ENCODE measurements at places on chromosomes 16 and 17.

- no peak for DNase-seq
Observed at GRCh38 chr16:85917959-85918358, 19.0 kb downstream of the IRF8 start.

GRCh38 chr16:85882181-85882810 is 16.7 kb upstream of the IRF8 start:
- DNase-seq = no peak

- no peak for DNase-seq
Observed at GRCh38 chr16:19771796-19772195, 53.7 kb downstream of the IQCK start.

- DNase-seq = no peak
Observed at GRCh38 chr17:45790296-45790922, 6.3 kb downstream of the CRHR1 start.

GRCh38 chr17:68399638-68400403 is 57.5 kb downstream of the WIPI1 start:
- no peak for DNase-seq

- peak; percentile 86 for DNase-seq
Observed at GRCh38 chr17:65173284-65173793, 36.2 kb downstream of the RGS9 start.

DNA sequence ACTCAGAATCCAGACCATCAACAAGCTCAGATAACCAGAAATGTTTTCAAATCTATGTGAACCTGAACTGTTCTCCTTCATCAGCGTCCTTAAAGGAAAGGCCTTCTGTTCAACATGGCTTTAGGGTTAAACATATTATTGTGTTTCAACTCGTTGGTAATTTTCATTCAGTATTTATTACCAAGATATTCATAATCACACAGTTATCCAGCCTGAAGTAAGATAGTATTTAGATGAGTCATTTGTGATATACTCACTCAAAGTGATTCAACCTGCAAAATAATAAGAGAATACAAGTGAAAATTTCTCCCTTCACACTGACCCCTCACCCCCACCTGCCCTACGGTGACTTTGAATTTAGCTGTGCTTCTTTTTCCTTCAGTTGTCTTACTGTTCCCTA is 3.0 kb downstream of the CYLD start:
- DNase-seq = no peak

DNA sequence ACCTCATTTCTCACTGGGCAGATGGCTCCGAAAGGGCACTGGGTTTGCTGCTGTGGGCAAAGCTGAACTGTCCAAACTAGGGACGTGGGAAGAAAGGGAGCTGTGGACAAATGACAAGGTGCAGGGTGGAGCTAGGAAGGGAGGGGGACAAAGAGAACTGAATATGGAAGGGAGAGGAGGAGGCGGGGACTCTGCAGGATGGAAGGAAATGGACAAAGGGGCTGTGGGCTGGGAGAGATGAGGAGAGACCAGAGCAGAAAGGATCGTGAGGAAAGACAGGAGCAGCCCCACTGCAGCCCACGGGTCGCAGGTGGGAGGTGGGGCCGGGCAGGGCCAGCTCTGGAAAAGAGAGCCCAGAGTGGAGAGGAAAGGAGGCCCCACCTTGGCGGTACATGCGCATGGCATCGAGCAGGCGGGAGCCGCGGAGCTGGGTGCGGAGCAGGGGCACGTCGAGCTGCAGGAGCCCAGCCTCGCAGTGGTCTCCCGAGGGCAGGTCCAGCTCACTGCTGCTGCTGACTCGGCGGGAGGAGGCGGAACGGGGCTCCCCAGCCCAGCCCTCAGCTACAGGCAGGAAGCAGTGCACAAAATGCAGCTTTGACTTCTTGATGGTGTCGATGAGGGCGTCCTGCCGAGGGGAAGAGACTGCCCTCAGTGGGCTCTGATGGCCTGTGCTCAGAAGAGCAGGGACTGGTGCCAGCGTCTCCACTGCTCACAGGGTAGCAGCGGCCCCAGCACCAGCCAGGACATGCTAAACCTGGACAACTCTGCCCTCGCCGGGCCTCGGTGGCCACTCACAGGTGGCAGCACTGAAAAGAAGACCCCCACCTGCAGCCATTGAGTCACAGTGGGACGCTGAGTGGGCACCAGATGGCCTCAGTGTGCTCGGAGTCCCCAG is 66.8 kb downstream of the PIPOX start:
- DNase-seq = no peak

- DNase-seq = no peak
Observed at GRCh38 chr17:75019710-75020109, 7.2 kb downstream of the MRPL58 start.

DNA sequence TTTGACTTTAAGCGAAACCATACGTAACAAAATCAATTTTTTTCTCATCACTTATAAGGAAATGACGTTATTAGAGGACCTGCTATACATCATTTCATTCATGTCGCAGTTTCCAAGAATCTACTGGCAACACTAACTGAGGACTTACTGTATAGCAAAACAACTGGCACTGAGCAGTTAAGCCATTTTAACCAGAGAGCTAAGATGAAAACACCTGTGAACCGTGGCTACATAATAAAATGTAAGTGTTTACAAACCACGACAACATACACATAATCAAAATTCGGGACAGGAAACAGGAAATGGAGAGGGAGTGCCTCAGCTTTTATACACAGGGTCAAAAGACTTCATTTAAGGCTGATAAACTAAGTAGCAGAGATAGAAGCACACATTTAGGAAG is 29.5 kb downstream of the METTL16 start:
- DNase-seq = no peak

DNA sequence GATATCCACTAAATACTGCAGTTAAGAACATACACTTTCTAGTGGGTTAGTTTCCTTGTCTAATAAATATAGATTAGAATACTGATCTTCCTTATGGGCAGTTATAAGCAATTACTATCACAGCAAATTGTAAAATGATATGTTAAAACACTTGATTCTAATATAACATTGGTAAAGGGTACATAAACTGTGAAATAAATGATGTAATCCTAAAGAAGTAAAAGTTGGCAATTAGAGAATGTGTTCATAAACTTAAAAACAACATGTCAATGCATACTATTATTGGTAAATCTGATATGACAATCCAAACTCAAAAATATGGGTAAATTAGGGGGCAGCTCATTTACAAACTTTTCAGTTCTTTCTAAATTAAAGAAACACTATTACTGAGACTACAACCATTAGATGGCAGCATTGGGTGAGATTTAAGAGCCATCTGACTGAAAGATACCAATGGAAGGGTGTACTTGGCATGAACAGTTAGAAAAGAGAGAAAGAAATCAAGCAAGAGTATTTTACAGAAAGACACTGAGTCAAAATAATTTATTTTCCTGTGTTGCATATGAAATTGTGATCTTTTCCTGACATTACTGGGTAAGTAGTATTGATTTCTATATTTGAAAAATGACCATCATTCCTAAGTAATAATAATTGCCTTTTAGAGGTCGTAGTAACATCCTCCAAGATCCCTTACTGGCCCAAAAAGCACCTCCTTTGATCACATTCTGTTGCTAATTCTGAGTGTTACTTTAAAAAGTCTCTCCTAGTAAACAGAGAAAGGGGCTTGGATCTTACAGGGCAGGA is 119.6 kb downstream of the SPAG9 start:
- DNase-seq = peak; percentile 35

GRCh38 chr16:11128211-11129141 is 127.5 kb downstream of the SOCS1 start:
- DNase-seq = no peak

DNA sequence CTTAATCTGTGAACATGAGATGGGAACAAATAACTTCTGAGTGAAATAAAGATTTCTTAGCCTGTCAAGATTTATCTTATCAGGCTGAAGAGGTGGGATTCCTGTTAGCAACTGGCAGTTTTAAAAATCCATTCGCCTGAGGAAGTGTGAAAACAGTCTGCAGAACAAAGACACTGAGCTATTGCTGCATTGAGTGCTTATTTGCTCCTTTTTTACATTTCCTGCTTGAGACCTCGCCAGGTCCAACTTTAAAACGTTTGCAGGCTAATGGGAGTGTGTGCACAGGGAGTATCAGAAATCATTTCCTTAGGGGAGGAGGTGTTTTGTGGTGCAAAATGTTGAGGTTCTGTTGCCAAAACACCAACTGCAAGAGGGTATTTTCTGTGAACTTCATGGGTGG is 957.8 kb upstream of the RBFOX1 start:
- no peak for DNase-seq

GRCh38 chr16:13158427-13158826 is 257.0 kb downstream of the SHISA9 start:
- DNase-seq = no peak

GRCh38 chr16:29747947-29748759 is 2.4 kb upstream of the C16orf54 start:
- no peak for DNase-seq

GRCh38 chr17:31136319-31136718 is 41.5 kb downstream of the NF1 start:
- DNase-seq = no peak

DNA sequence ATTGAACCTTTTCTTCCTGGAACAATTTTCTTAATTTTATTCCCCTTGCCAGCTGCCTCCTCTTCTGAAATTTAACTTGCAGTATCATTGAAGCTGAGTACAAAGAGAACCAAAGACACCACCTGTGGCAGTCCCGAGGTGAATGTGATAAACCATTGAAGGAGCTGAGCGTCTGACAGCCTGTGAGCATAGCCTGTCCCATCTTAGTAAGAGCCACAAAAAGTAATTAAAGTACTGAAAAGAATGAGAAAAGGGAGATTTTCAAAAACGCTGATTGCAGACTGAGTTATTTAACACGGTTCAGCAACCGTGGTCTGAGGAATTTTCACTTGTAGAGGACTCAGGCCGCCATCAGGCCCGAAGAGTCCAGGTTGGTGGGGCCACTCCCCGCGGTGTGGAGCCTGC is 27.2 kb upstream of the ST6GALNAC1 start:
- no peak for DNase-seq

GRCh38 chr17:64331931-64332493 is 58.6 kb downstream of the PECAM1 start:
- peak; percentile 5 for DNase-seq

GRCh38 chr16:56414366-56414765 is 11.0 kb downstream of the AMFR start:
- DNase-seq = no peak

- peak; percentile 74 for DNase-seq
Observed at GRCh38 chr16:53892155-53892554, 188.2 kb downstream of the FTO start.

GRCh38 chr16:56225017-56225742 is 33.9 kb downstream of the GNAO1 start:
- no peak for DNase-seq

DNA sequence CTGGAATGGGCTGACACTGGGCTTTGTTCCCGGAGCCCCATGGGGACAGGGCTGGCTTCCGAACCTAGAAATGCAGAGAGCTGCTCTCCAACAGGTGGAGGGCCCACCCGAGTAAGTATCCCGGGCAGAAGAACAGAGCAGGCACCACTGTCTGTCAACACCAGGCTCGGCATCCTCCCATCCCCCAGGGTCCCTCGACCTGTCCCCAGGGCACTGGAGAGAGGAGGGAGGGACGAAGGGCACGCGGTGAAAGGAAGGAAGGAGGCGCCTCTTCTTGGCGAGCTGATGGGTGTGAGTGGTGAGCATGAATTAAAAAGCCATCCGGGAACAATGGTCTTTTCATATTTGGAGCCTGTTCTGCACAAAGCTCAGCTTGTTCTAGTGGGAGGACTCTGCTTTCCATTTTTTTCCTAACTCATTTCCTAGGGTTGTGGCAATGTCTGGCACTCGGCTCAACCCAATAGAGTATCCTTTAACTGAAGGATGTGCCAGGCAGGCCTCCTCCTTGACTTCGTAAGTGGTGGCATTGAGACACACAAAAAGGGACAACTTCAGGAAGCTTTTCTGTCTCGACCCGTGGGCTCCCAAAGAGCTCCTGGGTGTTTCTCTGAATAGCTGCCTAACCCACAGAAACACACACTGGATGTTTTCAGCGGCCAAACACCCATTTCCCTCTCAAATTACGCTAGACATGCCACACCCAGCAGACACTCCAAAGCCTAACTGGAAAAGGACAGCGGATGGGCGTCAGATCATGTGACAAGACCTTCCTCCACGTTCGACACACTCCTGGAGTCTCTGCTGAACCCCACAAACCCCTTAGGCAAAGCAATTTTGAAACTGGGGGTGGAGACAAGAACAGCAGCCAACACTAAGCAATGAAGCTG is 47.7 kb downstream of the ZFHX3 start:
- DNase-seq = no peak

DNA sequence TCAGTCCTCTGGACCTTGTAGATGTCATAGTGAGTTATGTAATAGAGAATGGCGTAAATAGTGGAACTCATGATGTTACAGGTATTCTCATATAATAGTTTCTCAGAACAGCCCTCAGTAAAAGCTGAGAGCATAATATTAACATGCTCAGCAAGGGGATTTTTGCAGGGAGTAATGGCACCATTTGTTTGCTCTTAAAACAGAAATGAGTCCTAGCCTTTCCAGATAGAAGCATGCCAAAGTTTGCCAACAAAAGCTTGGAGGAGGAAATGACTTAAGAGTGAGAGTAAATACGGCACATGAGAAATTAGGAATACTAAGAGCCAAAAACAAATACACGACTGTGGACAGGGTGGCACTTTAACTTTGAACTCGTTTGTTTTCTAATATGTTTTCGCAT is 198.4 kb downstream of the ANKFN1 start:
- DNase-seq = no peak

GRCh38 chr16:9008601-9009260 is 45.0 kb upstream of the USP7 start:
- DNase-seq = peak; percentile 48

DNA sequence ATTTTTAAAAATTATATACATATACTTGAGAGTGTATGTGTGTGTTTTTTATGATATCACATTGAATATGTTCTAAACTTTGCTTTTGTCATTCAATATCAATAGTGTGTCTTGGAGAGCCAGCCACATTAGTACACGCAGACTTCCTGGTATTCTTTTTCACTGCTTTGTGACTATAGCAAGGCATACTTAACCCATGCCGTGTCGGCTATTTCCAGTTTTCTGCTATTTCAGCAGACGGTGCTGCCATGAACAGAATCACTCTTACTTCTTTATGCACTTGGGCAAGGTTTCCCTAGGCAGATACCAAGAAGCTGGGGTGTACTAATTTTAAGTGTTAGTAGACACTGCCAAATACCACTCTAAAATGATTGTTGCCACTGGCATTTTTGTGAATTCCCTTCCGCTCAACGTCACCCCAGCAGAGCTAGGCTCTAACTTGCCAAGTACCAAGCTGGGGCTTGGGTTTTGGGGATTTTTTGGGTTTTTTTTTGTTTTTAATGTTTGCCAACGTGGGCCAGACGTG is 134.9 kb downstream of the SOCS1 start:
- DNase-seq = no peak

DNA sequence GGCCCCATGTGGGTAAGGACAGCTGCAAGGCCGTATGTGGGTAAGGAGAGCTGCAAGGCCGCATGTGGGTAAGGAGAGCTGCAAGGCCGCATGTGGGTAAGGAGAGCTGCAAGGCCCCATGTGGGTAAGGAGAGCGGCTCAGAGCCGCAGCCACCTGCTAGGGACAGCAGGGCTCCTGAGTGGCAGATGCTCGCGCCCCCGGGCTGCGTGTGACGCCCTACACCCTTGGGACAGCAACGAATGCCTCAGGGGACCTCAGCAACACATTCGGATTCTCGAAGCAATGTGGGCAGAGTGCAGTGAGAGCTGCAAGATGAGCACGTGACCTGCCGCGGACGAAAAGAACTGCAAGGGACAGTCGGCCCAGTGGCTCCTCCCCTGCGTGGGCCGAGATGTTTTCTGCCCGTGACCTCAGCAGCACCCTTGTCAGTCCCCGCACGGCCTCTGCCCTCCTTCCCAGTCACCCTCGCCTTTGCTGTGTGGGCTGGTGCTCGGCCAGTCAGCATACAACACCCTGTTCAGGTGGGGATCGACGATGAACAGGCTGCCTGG is 9.6 kb upstream of the SLC38A8 start:
- no peak for DNase-seq
